ENCODE measurements at places on chromosomes 12 and 14.

- no peak for DNase-seq
Measured at GRCh38 chr14:64850369-64851137, 29.2 kb downstream of the SPTB start.

GRCh38 chr12:34207858-34208257 is 185.6 kb downstream of the ALG10 start:
- DNase-seq, result no peak

- DNase-seq, result peak; percentile 66
Measured at GRCh38 chr12:131104463-131105350, 151.0 kb downstream of the ADGRD1 start.

- DNase-seq, result no peak
Measured at GRCh38 chr12:120287491-120287890, 4.2 kb downstream of the RNU4-2 start.

DNA sequence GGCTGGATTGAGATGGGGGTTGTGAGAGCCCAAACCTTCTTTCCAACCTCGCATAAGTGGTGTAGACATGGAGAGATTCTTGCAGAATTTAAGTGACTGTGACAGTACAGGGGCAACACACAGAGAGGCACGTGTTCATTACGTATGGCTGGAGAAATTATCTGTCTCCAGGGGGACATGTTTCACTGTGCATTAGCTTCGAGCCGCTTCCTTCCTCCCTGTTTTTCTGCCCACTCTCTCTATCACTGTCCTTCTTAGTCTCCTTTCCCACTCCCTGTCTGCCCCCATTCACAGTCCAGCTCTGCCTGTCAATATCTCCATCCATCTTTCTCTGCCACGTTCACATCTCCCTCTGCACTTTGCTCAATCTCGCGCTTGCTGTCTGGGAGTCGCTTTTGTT is 11.5 kb upstream of the C14orf93 start:
- no peak for DNase-seq
